ENCODE measurements at places on chromosomes 7 and 10.
A peak's percentile ranks its signal among the peaks of the same experiment; 100 is the strongest.

- peak; percentile 88 for DNase-seq
Observed at GRCh38 chr7:151727579-151728285, 149.2 kb downstream of the PRKAG2 start.

DNA sequence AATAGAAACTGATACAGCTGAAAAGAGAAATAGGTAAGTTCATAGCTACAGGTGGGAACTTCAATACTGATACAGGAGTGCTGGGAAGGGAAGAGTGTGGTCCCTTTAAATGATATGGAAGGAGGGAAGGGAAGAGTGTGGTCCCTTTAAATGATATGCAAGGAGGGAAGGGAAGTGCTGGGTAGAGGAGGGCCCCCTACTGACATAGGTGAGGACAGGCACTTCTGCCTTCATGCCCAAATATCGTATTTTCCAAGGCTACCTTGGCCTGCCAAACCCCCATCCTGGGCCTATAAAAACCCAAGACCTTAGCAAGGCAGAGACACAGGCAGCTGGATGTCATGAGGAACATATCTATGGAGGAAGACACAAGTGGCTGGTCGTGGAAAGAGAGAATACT lies 92.3 kb downstream of the MAGI2 start:
- no peak for DNase-seq

DNA sequence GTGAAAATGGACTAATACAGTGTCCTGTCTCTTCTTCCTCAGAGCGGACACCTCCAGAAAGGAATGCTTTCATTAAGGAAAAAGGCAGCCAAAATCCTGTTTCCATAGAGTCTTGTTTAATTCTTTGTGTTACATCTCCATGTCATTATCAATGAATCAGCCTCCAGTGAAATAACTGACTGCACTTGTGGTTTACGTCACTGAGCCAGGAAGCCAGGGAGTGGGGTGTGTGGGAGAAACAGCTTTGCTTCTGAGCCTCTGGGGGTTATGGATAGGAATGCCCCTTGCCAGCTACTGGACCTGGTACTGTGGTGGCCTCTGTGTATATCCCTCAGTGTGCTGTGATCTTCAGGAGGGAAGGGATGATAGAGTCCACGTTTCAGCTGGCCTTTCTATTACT lies 416.8 kb downstream of the GALNT17 start:
- no peak for DNase-seq

GRCh38 chr10:66795866-66796265 lies 130.0 kb upstream of the LRRTM3 start:
- DNase-seq: no peak

All from muscle of arm (tissue), 14 donors.